Cortex of kidney (tissue), 1 donor: ENCODE measurements at places on chromosomes 13 and 19.

- DNase-seq = no peak
These were observed 45.5 kb downstream of the COL4A1 start for GRCh38 chr13:110261166-110262081.

DNA sequence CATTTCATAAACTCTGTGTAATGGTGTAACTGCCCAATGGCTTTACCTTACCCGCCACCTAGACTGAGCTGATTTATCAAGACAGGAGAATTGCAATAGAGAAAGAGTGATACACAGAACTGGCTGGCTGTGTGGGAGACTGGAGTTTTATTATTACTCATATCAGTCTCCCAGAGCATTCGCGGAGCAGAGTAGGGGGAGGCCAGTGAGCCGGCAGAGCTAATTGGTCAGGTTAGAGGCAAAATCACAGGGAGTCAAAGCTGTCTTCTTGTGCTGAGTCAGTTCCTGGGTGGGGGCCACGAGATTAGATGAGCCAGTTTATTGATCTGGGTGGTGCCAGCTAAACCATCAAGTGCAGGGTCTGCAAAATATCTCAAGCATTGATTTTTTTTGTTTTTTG, 23.4 kb upstream of the SLITRK1 start:
- no peak for DNase-seq

DNA sequence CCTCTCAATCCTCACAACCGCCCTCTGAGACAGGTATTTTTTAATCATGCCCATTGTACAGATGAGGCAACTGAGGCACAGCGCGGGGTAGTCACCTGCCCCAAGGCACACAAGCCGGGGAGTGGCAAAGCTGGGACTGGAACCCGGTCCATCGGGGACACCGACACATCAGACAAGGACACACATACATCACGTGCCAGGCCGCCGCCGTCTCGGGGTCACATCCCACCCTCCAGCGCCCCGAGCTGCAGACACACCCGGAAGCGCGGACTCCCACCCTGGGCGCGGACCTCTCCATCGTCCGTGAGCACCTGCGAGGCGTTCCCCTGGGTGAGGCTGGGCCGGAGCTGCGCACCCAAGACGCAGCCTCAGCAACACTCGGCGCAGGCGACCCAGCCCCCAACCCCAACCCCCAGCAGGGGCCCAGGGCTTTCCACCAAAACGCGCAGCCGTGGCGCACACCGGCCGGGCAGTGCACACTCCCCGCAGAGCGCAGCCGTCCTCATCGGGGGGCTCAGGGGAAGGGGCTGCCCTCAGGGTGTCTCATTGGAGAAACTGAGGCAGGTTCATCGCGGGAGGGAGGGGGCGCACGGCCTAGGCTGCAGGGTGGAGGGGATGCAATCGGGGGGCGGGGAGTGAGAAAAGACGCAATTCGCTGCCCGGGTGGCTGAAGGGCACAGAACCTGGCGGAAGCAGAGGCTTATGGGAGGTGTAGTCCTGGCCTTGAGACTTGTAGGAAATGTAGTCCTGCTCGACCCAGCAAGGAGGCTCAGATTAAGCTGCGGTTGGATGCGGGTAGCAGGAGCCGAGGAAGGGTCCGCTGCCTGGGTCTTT, 1.9 kb upstream of the LMTK3 start:
- DNase-seq = no peak

- DNase-seq = no peak
These were observed 40.4 kb downstream of the EDNRB start for GRCh38 chr13:77878190-77878589.

GRCh38 chr13:109785141-109785891, 1.1 kb downstream of the IRS2 start:
- no peak for DNase-seq

DNA sequence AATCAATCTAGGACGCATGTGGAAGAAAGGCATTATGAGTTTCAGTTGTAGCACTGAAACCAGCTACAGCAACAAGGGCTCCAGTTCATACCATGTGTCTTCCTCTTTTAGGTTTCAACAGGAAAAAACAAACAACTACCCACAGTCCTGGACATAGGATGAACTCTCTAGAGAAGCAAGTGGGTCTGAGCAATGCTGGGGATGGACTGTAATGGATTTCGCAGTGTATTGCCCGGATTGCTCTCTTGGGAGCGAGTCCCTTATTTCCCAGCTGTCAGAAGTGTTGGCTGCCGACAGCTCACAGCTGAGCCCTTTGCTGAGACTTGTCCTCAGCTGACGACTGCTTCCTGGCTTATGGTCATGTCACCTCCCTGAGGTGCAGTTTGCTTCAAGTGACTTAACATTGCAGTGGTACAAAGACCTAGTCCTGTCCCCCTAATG, 12.1 kb upstream of the MYCBP2 start:
- DNase-seq = no peak

DNA sequence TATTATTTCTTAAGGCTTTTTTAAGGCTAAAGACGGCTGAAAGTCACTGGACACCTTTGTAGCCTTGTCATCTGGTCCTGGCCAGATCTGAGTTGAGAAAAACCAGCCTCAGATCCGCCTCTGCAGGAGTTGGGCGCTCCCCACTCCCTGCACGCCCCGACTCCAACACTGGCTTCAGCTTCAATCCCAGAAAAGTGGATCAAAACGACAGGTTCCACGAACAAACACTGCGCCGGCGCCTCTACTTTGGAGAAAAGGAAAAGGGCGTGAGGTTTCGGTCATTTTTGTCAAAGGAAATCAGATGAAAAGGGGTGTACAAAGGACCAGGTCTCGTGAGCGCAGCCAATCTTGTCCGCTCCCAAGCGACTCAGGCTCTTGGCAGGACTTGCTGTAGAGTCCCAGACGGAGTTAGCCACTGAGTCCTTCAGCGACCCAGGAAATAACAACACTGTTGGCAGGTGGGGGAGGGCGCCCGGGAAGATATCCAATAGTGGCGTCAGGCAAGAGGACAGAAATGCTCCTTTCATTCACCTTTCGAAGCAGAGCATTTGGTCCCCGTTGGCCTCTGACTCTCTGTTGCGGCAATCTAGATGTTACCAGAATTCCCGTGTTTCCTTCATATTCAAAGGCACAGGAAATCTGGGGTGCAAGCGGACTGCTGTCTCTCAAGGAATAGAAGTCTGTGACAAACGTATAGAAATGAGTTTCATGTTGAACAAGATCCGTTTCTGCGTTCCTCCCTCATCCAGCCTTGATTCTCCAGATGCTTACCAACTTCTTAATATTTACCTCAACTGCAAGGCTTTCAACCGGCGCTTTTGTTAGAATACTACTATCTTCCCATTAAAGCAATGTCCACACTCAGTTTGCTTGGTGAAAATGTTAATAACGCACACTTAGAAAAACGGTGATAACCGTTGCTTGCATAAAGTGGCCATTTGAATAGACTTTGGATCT, 1.8 kb upstream of the CCNA1 start:
- DNase-seq = no peak

DNA sequence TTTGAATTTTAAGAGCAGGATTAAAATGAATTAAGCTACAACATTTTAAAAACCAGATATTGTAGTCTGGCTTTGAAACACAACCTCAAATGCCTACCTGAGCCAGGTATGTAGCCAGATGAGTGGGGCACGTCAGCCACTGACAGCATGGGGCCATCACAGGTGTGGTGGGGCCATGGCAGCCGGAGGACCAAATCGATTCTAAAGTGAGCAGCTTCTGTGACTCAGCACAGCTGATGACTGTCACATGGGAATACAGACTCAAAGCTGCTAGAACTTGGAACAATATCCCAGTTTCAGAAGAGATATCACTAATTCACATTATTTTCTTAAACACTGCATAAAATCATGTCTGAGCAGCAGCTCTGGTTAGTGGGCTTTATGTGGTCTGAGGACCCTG, 52.8 kb downstream of the SERP2 start:
- no peak for DNase-seq
